ENCODE measurements at places on chromosomes 5 and 9. TPM values are rescaled to one million over a fixed set of nuclear protein-coding genes. Genes with fewer than 3 reads are reported as not detected.

The C5orf34 gene
- 4.3 TPM for total RNA-seq

The GCNT4 gene
- total RNA-seq: 0.44 TPM

The FCHSD1 gene
- 20.1 TPM for total RNA-seq

The CHD1 gene
- 21.4 TPM for total RNA-seq

The CTSV gene
- 1.3 TPM for total RNA-seq

The WDR38 gene
- not detected for total RNA-seq

The PNPLA7 gene
- 0.34 TPM for total RNA-seq

The POLR3G gene
- 16.7 TPM for total RNA-seq

The SLC36A3 gene
- total RNA-seq: not detected

The CER1 gene
- total RNA-seq: not detected

The LCN1 gene
- total RNA-seq: not detected

The DRD1 gene
- not detected for total RNA-seq

The SPINK7 gene
- total RNA-seq: not detected

The GTF2H2 gene
- total RNA-seq: 18.3 TPM

The PLAC8L1 gene
- not detected for total RNA-seq

All from mammary microvascular endothelial cell (primary cell).